CD4-positive, alpha-beta T cell treated with Interleukin-15 for 4 hours (primary cell): ENCODE measurements at places on chromosomes 2 and 18.

DNA sequence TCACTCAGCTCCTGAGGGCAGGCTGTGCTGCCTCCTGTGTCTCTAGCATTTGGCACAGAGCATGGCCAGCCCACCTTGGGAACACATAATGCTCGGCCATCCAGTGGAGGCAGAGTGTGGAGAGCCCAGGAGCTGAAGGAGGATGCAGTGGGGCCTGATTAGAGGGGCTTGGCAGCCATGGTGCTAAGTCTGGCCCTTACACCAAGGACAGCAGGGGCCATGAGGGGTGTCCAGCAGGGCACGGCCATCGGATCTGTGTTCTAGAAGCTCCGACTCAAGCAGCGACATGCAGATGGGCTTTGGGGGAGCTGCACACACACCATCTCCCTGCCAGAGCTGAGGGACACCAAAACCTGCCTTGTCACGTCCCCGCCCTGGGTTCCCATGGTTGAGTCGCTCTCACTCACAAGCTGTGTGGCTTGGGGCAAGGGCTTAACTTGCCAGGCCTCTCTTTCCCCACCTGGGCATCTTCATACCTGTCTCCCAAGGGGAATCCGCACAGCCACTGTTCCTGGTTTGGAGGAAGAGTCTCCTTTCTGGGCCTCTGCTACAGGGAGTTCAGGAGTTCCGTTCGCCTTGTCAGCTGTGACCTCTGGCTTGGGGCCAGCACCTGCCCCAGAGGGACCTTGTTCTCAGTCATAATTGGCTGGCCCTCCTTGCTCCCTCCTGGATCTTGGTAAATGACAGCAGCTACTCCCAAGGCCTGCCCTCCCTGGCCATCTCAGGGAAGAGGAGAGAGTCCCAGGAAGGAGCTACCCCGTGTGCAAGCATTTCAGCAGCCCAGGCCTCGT is 1.3 kb upstream of the TOGARAM2 start:
- no peak for DNase-seq

DNA sequence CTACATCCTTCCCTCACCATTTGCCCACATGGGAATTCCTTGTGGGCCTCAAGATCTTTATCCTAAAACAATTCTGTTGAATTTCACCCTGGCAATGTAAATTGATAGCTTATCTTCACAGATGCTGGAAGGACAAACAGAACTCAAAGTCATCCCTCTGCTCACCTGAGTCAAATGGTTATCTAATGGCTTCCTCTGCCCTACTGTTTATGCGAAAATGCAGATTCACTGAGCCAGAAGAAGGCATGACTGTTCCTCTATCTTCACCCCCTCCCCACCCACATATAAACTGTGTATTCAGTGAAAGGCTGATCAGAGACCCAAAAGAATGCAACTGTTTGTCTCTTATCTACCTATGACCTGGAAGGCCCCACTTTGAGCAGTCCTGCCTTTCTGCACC is 43.9 kb upstream of the VWA3B start:
- no peak for DNase-seq

- DNase-seq = no peak
Measured at GRCh38 chr18:10453806-10454680, at the start of gene APCDD1. TSS of gene APCDD1 (plus strand) at chr18:10454635. CDS start at chr18:10454982, 347 bp downstream.

DNA sequence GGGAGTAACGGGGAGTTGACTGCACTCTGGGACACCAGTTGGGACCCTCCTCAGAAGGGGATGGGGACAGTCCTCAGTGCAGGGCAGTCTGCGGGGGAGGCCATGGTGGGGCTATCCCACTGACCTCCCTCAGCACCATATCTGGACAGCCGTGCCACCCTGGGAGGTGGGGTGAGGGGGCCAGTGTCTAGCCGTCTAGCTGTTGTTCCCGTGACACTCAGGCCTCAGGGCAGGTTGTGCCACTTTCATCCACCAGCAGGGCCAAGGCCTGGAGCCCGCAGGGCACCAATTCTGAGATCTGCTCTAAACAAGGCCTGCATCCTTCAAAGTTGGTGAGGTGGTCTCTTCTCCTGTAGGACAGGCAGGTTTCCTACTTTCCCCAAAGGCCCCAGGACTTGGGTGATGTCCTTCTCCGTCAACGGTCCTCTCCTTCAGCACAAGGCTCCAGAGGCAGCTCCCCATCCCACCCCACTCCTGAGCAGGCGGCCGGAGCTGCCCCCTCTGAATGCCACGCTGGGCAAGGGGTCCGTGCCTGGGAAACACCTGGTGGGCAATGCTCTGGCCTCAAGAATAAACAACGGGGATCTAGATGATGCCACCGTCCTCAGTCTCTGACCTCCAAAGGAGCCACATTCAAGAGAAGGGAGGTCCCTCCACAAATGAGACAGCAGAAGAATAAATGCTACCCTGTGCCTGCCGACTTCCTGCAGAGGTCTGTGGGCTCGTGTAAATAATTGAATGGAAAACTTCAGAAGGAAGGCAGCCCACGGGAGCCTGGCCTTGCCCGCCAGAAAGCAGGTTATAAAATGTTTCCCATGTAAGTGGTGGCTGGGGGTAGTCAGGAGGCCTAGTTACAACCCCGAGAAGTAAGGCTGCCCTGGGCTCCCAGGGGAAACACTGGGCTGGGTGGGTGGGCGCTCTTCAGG is 42.8 kb upstream of the PTMA start:
- DNase-seq = no peak

DNA sequence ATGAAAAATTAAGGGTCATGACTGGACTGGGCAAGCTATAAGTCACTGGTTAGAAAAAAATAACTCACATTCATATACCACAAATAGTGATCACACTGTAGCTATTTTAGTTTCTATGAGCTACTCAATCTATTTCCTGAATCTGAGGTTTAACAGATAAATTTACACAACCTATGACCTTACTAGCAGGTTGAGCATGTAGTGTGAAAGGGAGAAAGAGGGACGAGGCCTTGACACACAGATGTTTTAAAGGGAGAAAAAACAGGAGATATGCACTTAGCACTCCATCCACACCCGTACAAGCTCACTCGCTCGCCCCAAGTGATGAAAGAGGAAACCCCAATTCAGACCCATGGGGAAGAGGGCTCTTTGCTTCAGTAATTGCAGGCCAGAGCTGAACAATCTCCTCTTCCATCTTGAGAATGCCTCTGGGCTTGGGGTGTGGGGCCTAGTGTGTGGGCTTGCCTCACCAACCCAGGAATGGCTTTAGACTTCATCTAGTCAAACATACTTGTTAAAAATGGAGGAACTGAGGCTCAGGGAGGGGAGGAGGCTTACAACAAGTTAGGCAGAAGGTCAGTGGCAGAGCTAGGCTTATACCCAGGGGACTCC is 10.7 kb downstream of the CYRIA start:
- no peak for DNase-seq

DNA sequence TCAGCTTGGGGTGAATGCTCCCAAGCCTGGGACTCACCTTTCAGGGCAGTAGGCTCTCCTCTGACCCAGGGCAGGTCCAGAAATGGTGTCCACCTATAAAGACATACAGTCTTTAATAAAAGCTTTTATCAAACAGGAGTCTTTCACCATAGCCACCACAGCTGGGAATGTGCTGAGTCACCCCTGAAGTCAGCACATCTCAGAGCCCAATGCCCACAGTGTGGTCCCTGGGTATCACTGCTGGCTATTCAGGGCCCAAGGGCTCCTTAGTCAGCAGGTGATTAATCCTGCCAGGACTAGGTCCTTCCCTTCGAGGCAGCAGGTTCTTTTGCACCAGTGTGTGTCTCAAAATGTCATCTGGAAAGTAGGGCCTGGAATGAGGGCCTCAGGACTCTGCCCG is 181.9 kb downstream of the MEMO1 start:
- no peak for DNase-seq

GRCh38 chr18:44996261-44996660 is 315.6 kb downstream of the SETBP1 start:
- DNase-seq = no peak

GRCh38 chr2:144459937-144460336 is 60.0 kb downstream of the ZEB2 start:
- peak; percentile 68 for DNase-seq

- no peak for DNase-seq
Measured at GRCh38 chr18:50131591-50131990, 63.4 kb downstream of the MYO5B start.

DNA sequence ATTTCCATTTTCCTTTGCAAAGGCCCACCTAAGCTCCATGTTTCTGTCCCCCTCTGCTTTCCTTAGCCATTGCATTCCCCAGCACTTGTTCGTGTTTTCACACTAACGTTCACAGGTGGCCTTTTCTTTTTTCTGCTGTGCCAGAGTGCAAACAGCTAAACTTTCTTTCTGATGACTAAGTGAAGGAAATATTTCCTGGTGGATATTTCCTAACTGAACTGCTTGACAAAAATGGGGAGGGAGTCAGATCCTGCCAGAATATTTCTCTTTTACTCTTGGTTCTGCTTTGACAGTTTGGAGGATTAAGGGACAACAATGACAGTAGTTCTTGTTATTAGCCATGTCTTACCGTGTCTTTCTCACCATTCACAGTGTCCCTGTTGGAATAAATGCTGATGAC is 344.0 kb downstream of the ARHGAP15 start:
- DNase-seq = no peak

DNA sequence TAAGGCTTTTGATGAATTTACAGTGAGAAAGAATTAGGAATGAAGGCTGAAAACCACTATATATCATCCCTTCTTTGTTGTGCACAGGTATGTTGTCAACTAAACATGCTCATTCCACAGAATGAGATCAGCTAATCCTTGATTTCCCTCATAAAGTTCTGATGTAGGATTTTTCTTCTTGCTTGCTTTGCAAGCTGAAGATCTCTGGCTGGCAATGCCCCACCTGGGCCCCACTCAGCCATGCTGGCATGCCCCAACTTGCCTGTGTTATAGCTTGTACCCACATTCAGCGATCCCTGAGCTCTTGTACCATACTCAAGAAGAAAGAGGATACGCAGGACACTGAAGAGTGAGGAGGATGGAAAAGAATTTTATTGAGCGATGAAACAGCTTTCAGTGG is 18.0 kb upstream of the SERPINB11 start:
- no peak for DNase-seq

GRCh38 chr2:177758591-177759371 is 313.8 kb downstream of the PDE11A start:
- DNase-seq = no peak

GRCh38 chr2:102550151-102550550 is 69.2 kb upstream of the SLC9A2 start:
- DNase-seq = no peak

DNA sequence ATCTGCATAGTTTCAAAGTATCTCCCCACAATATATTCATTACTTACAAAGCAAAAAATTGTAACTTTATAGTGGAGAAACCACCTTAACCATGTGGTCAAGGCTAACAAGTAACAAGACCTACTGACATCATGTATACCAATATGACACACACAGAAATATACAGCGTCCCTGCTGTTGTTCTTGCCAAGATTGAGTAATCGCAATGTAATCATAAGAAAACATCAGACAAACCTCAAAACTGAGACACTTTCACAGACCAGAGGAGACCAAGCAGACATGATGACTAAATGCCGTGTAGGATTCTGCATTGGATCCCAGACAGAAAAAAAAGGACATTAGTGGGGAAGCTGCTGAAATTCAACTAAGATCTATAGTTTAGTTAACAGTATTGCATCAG is 123.0 kb downstream of the ACAA2 start:
- DNase-seq = no peak
